ENCODE measurements at places on chromosomes 4 and X.
A peak's percentile ranks its signal among the peaks of the same experiment; 100 is the strongest.

GRCh38 chr4:74085669-74086068 is 13.3 kb downstream of the CXCL2 start:
- DNase-seq: no peak

DNA sequence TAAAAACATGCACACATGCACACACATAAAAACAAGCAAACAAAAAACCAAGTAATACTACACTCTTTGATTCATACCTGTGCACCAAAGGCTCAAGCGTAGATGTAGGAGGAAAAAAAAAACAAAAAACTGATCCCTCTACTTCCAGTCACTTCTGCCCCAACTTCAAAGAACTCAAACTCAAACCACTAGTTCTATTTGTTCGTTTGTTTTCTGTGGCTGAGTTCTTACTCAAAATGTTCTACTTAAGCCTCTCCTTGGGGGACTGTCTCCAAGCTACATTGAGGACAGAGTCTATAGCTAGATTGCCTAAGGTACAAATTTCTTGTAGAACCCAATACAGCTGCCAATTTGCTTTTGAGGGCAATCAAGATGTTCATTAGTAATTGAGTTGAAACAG is 171.0 kb upstream of the ATOH1 start:
- no peak for DNase-seq

- no peak for DNase-seq
These were observed 16.2 kb downstream of the SMIM31 start for GRCh38 chr4:164770010-164770724.

DNA sequence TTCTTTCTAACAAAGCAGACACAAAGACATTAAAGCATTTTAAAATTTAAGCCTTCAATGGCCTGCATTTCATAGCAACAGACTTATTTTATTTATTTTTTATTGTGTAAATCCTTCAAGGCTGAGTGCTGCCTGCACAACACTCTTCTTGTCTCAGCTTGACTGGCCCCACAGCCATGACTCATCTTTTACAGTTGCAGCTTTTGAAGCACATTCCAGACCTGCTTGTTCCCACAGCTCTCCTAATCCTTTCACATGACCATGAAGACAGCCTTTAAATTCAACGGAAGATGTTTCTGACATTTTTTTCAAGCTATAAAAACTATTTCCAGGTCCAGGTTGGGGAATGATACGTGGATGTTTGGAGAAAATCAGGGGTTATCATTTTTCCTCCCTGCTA is 276.9 kb upstream of the TACR3 start:
- DNase-seq: no peak

GRCh38 chrX:129524250-129524850 is 1.1 kb upstream of the SMARCA1 start:
- DNase-seq: no peak

DNA sequence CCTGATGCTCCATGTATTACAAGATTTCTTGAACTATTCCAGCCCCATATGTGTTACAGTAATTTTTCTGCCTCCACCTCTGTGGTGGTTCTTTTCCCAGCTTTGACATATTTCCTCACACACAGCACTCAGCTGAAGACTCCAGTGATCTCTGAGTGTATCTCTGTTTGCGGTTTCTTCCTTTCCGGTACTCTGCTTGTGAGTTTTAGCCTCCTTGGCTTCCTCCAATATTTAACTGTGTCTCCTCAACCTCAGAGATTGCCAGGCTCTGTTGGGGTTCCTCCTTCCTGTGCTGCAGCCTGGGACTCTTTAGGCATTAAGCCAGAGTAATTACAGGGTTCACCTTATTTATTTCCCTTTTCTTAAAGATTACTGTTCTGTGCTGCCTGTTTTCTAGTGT is 73.2 kb downstream of the NFKB1 start:
- no peak for DNase-seq

- DNase-seq: peak; percentile 93
These were observed at the start of gene CBR4 for GRCh38 chr4:169010125-169011023. Gene CBR4 (minus strand): TSS chr4:169010255. CDS start chr4:169010089, 166 bp downstream.

DNA sequence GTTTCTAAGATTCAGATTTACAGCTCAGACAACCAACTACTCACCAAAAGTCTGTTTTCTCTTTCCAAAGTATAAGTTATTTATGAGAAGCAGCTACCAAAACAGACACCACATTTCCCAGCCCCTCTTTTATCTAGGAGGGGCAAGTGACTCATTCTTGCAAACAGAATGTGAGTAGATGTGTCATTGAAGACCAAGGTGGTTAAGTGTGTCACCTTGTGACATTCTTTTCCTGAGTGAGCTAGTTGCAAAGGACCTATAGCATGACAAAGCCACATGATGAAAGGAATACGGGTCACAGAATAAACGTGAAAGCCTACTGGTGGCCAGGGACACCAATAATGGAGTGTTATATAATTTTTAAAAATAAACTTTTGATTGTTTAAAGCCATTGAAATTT is 50.0 kb downstream of the SLC7A11 start:
- no peak for DNase-seq

DNA sequence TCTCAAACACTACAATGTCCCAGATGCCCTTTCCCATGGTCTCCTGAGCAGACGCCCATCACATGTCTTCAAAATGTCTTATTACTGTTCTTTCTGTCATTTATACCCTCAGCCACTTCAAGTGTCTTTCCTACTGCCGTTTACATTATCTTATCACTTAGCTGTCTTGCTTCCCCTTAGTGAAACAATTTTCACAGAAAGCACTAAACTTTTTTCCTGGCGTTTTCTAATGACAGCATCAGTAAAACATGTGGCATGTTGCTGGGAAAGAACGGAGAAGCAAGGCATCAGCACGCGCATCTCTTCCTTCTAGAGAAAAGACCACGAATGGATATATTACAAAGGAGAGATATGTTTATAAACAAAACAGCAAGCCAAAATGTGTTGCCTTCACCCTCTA is 189.7 kb upstream of the SLIT2 start:
- DNase-seq: no peak

DNA sequence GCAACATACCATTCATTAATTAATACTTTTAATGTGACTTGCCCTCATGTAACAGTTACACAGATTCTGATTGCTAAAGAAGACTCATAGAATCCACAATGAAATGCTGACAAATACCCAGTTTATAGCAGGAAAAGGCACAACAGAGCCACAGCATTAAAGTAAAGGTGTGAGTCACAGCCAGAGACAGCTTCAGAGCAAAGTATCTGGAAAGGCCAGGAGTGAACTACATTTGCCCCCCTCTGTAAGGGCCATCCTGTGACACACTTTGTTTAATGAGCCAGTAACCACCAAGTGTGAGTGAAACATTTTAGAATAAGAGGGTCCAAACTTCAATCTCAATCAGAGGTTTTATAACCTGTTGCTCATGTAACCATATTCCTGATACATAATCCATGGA is 133.8 kb upstream of the TACR3 start:
- no peak for DNase-seq

- no peak for DNase-seq
These were observed 174.5 kb upstream of the C1QTNF7 start for GRCh38 chr4:15253349-15253748.

DNA sequence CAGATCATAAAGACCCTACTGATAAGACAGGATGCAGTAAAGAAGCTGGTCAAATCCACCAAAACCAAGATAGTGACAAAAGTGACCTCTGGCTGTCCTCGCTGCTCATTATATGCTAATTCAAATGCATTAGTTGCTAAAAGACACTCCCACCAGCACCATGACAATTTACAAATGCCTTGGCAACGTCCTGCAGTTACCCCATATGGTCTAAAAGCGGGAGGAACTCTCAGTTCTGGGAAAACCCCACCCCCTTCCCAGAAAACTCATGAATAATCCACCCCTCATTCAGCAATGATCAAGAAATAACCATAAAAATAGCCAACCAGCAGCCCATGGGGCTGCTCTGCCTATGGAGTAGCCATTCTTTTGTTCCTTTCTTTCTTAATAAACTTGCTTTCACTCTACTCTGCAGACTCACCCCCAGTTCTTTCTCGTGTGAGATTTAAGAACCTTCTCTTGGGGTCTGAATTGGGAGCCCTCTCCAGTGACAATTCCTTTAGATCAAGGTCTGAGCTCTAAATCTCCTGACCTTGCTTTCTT is 217.1 kb upstream of the STS start:
- no peak for DNase-seq

GRCh38 chrX:72238183-72238582 is 644 bp downstream of the ERCC6L start:
- no peak for DNase-seq

- no peak for DNase-seq
These were observed 138.9 kb upstream of the GIMD1 start for GRCh38 chr4:106507440-106507839.

GRCh38 chr4:54077812-54078211 is 13.4 kb upstream of the CHIC2 start:
- no peak for DNase-seq

- DNase-seq: no peak
These were observed 81.6 kb downstream of the ZFX start for GRCh38 chrX:24231131-24231540.
